Left cardiac atrium (tissue), 4 donors: ENCODE measurements at places on chromosomes 16 and 17.
A peak's percentile ranks its signal among the peaks of the same experiment; 100 is the strongest.

GRCh38 chr16:80669673-80670072, 128.9 kb downstream of the DYNLRB2 start:
- DNase-seq, result no peak

DNA sequence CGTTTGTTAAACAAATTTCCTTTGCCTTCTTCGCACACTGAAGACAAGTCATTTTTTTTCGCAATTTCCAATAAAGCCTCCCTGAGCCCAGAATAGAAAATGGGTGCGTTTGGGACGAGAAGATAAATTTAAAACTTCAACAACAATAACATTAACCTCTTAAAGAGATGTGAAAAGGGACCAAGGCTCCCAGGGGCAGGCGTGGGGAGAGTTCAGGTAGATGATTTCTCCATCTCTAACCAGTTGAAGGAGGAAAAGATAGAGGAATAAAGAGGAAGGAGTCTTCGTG, 1.3 kb upstream of the HOXB4 start:
- no peak for DNase-seq

GRCh38 chr17:72426948-72427760, 306.3 kb downstream of the SOX9 start:
- DNase-seq, result no peak

DNA sequence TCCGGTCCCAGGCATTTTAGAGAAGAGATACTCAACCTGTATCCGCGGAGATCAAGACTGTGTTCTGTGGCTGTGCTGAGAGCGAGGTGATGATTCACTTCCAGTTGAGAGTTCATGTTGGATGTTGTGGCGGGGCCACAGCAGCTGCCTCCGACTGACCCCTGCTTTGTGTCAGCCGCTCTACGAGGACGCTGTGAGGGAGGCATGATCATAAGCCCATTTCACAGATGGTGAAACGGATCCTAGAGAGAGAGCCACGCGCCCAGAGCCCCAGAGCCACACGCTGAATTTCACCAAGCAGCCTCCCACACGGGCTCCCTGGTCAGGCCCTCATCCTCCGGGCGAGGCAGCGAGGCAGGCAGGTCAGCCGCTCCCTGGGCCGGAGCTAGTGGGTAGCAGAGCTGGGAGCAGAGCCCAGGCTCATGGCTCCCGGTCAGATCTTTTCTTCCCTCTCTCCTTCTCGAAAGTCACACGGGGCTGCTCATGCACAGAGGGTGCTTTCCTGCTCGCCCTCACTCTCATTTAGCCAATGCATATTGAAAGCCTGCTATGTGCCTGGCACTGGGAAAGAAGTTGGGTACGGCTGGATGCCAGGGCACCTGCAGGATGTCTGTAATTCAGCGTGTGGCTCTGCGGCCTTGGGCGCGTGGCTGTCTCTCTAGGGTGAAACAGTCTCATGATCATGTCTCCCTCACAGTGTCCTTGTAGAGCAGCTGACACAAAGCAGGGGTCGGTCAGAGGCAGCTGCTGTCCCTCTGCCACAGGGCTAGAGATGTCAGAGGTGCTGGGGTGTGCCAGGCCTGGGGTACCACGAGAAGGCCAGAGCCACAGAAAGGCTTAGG, 155.6 kb upstream of the CHMP6 start:
- no peak for DNase-seq

DNA sequence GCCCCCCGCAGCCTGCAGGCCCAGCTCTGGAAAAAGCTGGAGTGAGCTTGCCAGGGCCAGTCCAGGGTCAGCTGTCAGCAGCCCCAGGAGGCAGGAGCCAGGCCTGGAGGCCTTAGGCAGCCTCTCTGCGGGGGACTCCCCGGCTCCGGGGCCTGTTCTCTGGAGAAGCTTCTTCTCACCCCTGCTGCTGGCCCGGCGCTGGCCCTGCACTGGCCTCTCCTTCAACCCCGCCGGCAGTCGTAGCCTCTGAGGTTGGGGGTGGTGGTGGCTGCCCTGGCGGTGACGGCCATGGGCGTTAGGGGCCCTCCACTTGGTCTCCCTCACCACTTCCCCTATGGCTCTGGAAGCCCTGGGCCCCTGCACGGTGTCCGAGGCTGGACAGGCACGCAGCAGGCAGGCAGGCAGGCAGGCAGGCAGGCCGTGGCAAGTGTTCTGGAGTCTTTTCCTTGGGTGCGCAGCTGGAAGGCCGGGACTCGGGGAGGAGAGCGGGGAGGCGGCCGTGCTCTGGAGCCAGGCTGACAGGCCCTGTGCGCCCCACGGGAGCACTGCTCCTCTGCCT, 2.1 kb downstream of the FOXF1 start:
- no peak for DNase-seq

GRCh38 chr16:69564845-69565670, 708 bp upstream of the NFAT5 start:
- DNase-seq, result no peak

DNA sequence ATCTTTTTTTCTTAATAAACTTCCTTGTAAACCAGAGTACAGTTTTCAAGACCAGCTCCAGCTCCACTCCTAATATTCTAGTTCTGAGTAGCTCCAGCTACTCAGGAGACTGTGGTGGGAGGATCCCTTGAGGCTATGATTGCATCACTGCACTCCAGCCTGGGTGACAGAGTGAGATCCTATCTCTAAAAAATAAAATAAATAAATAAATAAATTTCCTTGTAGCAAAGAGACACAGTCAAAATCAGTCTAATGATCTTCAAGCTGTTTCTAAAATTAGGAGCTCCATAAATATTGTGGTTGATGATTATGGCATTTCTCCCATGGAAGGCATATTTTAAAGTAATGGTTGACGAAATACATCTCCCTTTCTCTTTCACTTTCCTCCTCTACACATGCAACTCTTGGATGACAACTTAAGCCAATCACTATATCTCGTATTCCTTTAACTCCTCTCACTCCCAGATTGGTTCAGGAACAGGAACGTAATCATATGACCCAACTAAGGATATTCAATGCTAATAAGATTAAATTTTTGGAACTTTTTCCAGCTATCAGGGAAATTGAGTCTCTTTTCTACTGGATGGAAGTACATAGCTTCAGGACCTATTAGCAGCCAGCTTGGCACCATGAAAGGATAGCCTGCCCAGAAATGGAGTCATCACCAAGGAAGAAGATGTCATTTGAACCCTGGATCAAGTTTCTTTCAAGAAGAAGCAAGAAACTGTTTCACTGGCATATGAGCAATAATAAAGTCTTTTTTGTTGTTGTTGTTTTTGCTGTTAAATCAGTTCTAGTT, 42.1 kb upstream of the TAOK1 start:
- DNase-seq, result no peak

DNA sequence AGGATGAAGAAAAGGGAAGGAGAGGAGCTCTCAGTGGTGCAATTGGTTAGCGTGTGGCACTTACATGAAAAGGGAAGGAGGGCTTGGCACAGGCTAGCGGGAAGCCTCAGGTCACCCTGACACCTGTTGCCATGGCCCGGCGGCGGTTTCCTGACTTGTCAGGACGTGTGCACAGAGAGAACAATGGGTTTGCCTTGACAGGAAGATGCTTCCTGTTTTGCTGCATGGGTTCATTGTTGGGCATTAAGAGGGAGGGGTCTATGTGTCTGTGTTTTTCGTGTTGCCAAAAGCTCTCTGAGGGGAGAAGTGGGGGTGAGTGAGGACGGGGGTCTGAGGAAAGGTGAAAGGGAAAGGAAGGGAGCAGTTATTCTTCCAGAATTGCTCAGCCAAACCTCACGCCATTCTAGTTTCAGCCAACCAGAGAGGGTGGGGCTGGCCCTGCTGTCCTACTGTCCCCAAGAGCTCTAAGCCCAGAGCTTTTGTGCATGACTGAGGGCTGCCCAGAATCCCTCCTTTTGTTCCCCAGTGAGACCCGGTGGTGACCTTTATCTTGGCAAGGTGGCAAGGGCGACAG, 17.1 kb upstream of the CCR7 start:
- peak; percentile 63 for DNase-seq

- no peak for DNase-seq
Observed at GRCh38 chr17:79141578-79142355, 67.1 kb downstream of the ENGASE start.

- no peak for DNase-seq
Observed at GRCh38 chr16:81442916-81443687, 1.5 kb upstream of the CMIP start.

DNA sequence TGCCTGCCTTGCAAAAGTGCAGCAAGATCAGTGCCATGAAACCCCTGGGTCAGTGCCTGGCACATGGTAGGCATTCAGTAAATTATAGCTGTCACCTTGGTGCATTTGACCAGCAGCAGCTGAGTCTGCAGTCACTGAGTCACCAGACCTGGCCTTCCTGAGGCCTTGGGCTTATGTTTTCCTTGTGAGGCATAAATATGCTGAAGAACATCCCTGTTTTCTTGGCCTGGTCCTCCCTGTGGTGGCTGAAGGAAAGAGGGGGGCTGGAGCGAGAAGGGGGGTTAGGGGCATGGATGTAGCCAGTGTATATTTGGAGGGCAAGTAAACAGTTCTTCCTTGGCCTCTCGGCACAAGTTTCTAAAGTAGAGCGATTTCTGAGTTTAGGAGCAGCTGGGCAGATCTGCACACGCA, 26.5 kb downstream of the EPN2 start:
- DNase-seq, result no peak

DNA sequence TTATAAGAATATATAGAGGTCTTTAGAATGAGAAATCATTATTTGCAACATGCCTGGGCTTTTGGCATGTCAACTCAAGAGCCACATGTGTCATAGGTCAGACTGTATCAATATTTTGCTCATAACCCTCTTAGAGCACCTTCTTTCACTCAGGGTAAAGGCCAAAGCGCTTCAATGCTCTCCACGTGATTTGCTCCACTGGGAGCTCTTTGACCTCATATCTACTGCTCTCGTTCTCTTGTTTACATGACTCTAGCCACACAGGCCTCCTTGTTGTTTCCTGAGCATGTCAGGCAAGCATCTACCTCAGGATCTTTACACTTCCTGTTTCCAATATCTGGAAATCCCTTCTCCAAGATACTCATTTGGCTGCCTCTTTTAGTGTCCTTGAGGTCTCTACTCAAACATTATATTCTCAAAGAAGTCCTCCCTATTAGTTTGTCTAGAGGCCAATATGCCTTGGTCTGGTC, 148.4 kb downstream of the TOX3 start:
- no peak for DNase-seq

DNA sequence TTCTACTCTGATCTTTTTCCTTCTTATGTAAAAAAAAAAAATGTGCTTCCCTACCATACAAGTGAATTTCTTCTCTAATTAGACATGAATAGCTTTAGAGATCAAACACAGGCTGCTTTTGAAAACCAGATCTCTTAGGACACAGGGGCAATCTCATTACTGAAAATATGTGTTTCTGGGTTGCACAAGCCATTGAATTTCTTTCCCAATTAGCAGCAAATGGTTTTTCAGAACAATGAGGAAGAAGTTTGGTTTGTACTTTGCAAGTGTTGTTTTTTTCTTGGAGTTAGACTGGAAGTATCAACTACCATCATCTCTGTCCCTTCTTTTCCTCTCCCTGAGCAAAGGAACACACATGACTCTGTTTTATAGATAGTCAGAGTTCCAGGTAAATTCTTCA, 5.6 kb upstream of the ANKS4B start:
- no peak for DNase-seq

DNA sequence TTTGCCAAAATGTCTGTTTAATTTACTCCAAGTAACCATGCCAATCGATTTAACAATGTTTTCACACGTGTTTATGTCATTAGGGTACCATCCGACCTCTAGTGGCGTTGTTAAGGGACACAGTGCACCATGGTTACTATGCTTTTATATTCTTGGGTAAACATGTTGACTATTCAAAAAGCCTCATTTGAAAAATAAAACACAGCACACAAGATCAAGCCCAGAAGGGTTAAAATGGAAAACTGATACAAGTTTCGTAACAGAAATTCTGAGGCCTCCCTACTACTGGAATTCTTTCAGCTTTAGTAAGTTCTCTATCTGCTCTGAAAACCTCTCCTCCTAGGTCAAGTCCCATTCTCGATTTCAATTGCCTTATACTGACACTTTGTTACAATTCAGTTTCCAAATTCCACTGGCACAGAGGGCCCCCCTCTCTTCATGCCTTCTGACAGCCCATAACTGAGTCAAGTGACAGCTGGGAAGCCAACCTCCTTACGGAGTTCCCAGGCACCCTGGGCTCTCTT, 2.1 kb downstream of the CFAP20 start:
- no peak for DNase-seq

GRCh38 chr17:49775546-49776260, 11.8 kb upstream of the FAM117A start:
- peak; percentile 76 for DNase-seq

GRCh38 chr17:32651084-32651483, 164.3 kb downstream of the CDK5R1 start:
- DNase-seq, result no peak

DNA sequence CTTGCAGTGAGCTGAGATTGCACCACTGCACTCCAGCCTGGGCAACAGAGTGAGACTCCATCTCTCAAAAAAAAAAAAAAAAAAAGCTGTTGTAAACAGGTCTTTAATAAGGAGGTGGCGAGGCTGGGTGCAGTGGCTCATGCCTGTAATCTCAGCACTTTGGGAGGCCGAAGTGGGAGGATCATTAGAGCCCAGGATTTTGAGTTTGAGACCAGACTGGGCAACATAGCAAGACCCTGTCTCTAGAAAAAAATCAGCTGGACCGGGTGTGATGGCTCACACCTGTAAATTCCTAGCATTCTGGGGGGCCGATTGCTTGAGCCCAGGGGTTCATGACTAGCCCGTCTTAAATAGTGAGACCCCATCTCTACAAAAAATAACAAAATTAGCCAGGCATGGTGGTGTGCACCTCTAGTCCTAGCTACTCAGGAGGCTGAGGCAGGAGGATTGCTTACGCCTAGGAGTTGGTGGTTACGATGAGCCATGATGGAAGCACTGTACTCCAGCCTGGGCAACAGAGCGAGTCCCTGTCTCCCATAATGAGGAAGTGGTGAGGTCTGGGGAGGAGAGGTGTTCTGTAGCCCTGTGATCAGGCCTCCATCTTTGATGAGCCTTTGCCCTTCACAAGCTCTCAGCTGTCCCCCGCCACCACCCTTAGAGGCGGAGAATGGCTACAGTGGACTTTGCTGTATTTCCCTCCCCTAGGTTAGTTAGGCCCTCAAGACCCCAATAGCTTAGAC, 36.2 kb downstream of the ZNF778 start:
- no peak for DNase-seq

DNA sequence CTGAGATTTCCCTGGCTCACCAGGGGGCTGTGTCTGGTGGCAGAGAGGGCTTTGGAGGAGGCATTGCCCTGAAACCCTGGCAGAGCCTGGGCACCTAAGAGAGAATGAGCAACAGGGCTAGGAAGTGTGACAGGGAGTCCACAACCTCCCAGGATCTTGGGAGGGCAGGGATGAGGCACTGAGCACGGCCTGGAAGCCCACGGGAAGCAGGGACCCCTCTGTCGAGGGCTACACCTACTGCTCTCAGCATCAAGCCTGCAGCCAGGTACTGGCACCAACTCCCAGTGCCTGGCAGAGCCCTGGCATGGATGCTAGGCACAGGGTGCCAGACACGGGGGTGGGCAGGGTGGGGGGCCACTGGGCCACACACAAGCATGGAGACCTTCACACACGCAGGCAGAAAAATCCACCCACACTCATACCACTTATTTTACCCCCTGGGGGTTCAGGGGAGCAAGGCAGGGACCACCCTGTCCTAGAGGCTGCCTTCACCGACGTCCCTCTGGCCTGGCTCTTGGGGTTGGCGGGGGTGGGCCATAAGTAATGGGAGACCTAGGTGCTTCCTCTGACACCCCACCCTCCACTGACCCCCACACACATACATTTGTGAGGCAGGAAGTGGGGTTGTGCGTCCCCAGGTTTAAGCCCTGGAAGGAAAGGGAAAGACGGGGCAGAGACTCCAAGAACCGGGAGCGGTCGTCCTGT, 970 bp upstream of the HSD11B2 start:
- no peak for DNase-seq

GRCh38 chr17:72342627-72343527, 222.1 kb downstream of the SOX9 start:
- DNase-seq, result peak; percentile 74
